ENCODE measurements at places on chromosomes 1 and 21.

DNA sequence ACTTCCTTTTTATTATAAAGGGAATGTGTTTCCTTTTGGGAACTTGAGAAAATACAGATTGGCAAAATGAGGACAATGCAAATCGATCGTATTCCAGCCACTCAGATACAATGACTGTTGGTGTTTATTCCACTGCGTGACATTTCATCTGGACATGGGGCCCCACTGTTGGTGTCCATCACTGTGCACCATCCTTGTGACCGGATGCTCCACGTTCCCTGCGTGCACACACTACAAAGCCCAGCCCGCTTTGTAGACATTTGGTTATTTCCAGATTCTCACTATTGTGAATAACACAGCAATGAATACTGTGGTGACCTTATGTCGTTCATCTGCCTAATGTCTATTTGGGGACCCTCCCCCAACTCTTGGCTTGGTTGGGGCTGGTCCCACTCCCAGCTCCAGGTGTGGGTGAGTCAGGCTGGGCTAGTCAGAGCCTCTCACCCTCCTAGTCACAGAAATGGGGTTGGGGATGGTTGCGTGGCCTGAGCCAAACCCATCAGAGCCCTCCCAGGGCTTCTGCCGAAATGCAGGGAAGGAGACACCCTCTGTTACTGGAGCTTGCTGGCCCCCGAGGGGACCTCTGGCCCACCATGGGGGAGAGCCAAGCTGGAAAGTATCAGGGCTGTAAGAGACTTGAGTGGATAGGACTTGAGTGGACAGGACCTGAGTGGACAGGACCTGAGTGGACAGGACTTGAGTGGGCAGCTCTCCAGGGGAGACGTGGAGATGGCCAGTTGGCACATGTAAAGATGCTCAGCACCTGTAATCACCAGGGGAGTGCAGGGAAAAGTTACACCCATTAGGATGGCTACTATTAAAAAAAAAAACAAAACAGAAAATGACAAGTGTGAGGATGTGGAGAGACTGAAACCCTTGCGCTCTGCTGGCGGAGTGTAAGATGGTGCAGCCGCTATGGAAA is 57.1 kb upstream of the ADARB1 start:
- no peak for DNase-seq

GRCh38 chr1:210669951-210670350 is 341.2 kb downstream of the HHAT start:
- DNase-seq = no peak

GRCh38 chr1:32172621-32173245 is 6.7 kb upstream of the TXLNA start:
- DNase-seq = no peak

- no peak for DNase-seq
Measured at GRCh38 chr1:12152113-12152891, 14.5 kb upstream of the TNFRSF1B start.

GRCh38 chr1:244840219-244840794 is 4.8 kb downstream of the COX20 start:
- no peak for DNase-seq

GRCh38 chr1:25062621-25063255 is 132.7 kb upstream of the RUNX3 start:
- no peak for DNase-seq
